ENCODE measurements at places on chromosomes 3 and 15.

GRCh38 chr3:108102420-108103039, 11.7 kb upstream of the CD47 start:
- DNase-seq: no peak

DNA sequence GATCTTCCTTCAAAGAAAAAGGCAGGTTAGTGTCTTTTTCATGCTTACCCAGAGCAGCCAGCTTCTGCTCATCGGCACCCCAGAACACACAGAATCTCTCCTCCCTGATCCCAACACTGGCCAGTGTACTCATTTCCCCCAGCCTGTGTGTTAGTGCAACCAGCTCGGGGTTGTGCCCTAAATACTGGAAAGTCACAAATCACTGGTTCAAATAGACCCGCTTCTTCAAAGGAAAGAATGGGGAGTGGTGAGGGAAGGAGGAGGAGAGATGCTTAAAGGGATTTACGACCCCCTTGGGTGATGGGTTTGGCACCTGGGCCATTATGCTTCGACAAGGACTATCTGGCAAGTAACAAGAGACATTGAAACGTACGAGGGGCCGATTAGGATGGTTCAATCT, 114.0 kb downstream of the FOXB1 start:
- DNase-seq: no peak

- peak; percentile 23 for DNase-seq
Observed at GRCh38 chr3:123042413-123042812, 14.8 kb upstream of the SEMA5B start.

DNA sequence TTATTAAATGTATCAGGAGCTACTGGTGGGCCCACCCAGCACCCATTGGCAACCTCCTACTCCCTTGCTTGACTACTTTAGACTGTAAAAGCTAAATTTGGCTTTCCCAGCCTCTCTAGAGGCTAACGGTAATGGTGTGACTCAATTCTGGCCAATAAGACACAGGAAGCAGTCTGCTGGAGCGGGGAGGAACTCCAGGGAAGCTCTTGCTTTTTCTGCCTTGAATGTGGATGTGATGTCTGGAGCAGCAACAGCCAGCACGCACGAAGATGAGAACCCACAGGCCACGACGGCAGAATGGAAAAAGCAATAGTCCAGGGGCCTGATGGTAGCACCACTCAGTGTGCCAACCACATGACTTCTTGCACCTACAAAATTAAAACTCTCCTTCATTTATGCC, 39.9 kb downstream of the RAB6B start:
- DNase-seq: no peak

GRCh38 chr15:34582461-34583371, 735 bp downstream of the GOLGA8B start:
- no peak for DNase-seq

- no peak for DNase-seq
Observed at GRCh38 chr3:126551121-126551838, 7.5 kb downstream of the C3orf22 start.

GRCh38 chr3:9934235-9934621, 594 bp downstream of the CRELD1 start:
- no peak for DNase-seq

GRCh38 chr15:41928637-41929620, 35.1 kb upstream of the SPTBN5 start:
- DNase-seq: no peak

- DNase-seq: no peak
Observed at GRCh38 chr3:73029321-73029796, 32.1 kb upstream of the EBLN2 start.

All from DMS79 (cell line).